ENCODE measurements at places on chromosomes 4 and X.

GRCh38 chr4:43394976-43395375 lies 502.5 kb downstream of the GRXCR1 start:
- DNase-seq: no peak

GRCh38 chrX:133335027-133335426 lies 80.3 kb downstream of the GPC4 start:
- DNase-seq: peak; percentile 31

- DNase-seq: no peak
Observed at GRCh38 chr4:74329307-74329706, 21.0 kb downstream of the EPGN start.

DNA sequence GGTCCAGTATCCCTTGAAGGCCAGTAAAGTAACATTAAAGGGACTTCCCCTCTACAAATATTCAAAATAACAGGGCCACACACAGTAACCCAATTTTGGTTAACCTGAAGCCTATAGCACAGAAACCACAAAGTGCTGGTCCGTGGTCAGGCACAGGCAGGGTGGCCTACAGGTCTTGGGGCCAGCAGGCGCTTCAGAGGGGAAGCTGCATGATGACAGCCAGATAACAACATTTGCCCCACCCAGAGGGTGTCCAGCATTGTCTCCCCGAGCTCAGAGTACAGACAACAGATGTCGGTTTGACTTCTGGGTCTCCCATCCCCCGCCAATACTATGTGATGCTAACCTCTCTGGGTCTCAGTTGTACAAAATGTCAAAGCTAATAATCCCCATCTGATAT lies 51.1 kb downstream of the SH3KBP1 start:
- no peak for DNase-seq

DNA sequence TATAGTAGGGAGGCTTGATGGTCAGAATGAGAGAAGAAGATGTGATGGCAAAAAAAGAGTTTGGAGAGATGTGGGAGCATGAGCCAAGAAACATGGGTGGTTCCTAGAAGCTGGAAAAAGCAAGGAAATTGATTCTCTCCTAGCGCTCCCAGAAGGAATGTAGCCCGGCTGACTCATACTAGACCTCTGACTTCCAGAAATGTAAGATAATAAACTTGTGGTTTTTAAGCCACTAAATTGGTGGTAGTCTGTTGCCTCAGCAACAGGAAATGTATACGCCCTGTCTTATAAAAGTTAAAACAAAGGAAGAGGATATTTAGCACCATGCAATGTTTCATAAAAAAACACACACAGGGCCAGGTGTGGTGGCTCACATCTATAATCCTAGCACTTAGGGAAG lies 182.7 kb upstream of the PCDH7 start:
- DNase-seq: no peak

DNA sequence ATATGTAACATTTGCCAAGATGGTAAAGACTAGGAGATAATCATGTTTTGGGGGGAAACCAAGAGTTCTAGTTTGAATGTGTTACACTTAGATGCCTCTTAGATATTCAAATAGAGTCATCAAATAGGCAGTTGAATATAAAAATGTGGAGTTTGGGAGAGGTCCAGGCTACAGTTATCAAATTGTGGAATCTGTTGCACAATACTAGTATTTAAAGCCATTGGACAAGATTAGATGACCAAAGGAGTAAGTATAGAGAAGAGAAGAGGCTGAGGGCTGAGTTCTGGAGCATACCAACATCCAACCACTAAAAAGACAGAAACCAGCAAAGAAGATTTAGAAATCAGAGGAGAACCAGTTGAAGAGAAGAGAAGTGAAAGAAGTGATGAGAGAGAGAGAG lies 72.7 kb downstream of the NAA11 start:
- DNase-seq: no peak

DNA sequence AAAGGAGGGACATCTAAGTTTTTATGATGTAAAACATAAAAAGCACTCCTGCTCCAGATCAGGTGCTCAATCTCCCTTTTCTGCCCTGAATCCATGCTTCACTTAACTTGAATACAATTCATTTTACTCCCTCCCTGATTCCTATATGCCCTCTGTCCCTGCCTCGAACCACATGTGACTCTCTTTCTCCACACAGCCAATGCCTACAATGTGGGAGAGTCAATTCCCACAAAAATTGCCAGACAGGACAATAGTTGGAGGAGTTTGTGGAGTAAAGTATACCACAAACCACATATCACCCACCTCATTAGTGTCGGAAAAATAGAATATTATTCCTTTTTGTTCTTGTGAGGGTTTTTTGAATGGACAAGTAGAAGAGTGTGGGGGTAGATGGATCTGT lies 9.7 kb downstream of the AMMECR1 start:
- no peak for DNase-seq

DNA sequence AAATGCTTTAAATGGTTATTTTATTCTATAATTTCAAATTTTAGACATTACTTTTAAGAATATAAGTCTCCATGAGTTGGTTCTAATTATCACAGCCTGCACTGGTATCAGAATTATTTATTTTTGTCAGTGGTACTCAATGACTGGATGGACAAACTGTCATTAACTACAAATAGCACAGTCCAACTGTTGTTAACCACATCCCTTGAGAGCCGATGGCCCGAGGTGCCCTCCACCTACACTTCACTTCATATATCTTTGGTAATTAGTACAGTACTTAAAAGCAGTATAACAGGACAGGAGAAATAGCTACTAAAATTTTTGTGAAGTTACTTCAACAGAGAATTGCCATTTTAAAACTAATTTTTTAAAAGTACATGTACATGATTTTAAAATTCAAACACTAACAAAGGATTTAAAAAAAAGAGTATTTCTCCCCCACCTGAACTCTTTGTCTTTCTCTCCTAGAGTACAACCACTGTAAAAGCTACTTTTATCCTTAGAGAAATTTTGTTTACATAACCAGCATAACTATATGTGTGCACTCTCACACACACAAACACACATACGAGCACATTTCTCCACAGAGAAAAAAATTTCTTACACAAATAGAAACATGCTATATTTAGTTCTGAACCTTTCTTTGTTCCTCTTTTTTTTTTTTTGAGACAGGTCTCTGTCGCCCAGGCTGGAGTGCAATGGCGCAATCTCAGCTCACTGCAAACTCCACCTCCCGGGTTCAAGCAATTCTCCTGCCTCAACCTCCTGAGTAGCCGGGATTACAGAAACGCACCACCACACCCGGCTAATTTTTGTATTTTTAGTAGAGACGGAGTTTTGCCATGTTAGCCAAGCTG lies 6.5 kb downstream of the TIFA start:
- no peak for DNase-seq

DNA sequence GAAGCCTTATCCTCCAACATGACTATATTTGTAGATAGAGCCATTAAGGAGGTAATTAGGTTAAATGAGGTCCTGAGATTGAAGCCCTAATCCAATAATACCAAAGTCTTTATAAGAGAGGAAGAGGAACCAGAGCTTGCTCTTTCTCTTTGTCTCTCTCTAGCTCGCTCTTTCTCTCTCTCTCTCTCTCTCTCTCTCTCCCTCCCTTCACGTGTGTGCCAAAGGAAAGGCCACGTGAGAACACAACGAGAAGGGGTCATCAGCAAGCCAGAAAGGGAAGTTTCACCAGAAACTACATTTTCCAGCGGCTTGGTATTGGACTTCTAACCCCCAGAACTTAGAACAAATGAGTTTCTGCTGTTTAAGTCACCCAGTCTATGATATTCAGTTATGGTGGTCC lies 1540.5 kb downstream of the C4orf33 start:
- DNase-seq: no peak

DNA sequence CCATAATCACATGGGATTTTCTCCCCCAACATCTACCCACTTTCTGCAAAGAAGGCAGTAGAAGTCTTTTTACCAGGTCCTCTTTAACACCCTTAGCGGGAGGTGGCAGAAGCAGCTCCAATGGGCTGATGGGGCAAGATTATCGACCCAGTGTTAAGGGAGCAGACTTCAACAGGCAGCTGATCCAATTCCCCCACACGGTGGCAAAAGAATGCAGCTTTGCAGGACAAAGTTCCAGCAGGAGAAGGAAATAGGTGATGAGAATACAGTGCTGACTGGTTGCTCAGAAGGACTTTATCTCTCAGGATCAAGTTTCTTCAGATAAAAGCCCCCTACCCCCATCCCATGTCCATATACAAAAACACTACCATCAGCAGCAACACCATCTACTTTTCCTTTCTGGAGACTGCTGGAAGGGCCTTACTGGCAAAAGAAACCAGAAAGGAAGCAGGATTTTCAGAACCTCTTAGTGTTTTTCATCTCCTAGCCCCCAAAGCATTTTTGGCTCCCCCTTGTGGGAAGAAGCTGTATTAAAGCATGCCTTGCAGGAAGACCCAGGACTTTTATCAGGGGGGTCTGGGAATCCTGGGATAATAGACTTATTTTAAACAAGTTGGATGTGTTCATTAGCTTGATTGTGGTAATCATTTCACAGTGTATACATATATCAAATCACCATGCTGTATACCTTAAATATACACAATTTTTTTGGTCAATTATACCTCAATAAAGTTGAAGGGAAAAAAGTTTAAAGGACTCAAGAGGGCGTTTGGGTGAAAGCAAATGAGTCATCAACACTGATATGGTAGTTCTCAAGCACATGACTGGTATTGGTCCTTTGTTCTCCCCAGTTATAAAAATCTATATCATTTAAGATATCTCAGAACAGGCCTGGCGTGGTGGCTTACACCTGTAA lies 146.4 kb downstream of the GPC3 start:
- peak; percentile 8 for DNase-seq

DNA sequence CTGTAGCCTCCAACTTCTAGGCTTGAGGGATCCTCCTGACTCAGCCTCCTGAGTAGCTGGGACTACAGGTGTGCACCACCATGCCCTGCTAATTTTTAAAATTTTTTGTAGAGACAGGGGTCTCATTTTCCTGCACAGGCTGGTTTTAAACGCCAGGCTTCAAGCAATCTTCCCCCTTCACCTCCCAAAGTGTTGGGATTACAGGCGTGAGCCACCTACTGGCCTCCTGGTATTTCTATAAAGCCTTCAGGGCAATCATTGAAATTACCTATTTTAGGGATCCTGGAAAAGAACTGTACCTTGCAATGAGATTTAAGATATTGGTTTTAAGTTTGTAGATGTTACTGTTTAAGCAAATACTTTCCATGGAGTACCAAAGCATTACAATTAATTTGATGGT lies 13.5 kb upstream of the PLS3 start:
- no peak for DNase-seq

DNA sequence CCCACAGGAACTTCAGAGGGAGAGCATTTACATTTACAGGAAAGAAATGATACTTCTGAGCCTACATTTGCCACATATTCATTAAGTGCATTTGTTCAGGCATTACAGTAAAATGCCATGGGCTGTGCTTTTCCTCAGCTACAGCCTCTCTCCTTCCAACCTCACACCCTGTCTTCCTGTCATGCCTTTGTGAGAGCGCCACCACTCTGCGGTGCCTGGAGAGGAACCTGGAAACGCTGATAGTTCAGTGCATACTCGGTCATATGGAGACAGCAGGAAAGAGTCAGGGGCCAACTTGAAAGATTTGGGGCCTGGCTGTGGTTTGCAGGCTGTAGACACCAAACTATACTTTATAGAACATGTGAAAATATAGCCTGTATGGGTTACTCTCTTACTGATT lies 40.5 kb downstream of the NFKB1 start:
- DNase-seq: no peak

DNA sequence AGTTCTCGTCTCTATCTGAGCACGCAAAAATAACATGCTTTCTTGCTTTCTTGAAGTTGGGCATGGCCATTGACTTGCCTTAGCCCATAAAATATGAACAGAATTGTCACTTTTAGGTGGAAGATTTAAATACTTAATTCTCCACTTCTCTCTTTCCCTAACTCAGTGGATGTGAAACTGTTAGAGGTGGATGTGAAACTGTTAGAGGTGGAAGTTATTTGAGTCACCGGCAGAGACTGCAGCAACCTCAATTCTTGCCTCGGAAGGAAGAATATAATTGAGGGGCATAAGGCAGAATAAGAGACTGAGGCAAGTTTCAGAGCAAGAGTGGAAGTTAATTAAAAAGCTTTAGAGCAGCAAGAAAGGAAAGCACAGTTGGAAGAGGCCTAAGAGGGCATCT lies 2.8 kb upstream of the PARM1 start:
- DNase-seq: no peak

- DNase-seq: no peak
Observed at GRCh38 chr4:56060036-56060435, 111.3 kb downstream of the CEP135 start.

- no peak for DNase-seq
Observed at GRCh38 chrX:51151734-51152133, 180.9 kb upstream of the NUDT10 start.

GRCh38 chr4:77473509-77473908 lies 132.1 kb upstream of the CXCL13 start:
- DNase-seq: no peak

DNA sequence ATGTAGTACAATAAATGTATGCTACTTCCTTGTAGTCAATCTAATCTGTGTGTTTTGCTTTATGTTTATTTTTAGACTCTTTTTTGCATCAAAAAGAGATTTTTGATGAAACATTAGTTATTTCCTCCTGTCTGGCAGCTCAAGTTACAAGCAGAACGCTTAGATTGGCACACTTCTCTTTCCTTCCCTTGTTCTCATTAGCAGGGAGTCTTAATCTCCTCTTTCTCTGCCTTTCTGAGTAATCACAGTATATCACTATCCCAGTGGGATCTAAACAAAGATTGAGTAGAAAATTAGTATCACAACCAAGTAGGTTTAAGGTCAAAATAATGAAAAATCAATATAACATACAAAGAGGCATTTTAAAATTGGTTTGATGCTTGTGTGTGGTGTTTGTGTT lies 1192.6 kb downstream of the C4orf33 start:
- no peak for DNase-seq

- no peak for DNase-seq
Observed at GRCh38 chr4:27018076-27018475, 157.4 kb downstream of the STIM2 start.

DNA sequence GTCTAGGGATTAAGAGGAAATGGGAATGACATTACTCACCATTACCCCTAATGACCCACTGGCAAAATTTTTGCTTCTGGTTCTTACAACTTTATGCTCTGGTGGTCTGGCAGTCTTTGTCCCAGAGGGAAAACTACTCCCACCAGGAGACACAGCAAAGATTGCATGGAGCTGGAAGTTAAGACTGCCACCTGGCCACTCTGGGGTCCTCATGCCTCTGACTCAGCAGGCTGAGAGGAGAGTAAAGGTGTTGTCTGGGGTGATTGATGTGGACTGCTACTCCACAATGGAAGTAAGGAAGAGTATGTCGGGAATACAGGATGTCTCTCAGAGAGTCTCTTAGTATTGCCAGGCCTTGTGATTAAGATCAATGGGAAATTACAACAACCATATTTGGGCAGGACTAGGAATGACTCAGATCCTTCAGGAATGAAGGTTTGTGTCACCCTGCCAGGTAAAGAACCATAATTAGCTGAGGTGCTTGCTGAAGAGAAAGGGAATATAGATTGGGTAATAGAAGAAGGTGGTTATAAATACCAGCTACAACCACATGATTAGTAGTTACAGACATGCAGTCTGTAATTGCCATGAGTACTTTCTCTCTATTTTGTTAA lies 215.5 kb downstream of the GPAT3 start:
- DNase-seq: no peak
